Stimulated activated CD4-positive, alpha-beta T cell treated with anti-CD3 and anti-CD28 coated beads, Interleukin-4, amount 100 ng/mL, for 4 hours (primary cell): ENCODE measurements at places on chromosomes 6 and 20.

DNA sequence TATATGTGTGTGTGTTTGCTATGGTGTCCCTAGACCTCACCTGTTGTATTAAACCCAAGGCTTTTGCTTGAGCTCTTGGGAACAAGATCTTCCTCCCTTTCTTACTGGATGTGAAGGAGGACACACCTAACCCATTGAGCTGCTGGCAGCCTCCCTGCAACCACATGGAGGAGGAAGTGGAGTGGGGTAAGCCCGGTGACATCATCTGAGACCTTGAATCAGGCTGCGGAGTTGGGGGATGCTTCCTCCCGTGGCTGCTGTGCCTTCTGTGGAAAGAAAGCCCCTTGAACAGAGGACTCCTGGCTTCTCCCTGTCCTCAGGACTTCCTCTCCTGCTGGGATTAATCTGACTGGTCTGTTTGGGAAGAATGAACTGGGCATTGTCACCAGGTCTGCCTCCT lies 3.3 kb downstream of the CST11 start:
- no peak for DNase-seq

DNA sequence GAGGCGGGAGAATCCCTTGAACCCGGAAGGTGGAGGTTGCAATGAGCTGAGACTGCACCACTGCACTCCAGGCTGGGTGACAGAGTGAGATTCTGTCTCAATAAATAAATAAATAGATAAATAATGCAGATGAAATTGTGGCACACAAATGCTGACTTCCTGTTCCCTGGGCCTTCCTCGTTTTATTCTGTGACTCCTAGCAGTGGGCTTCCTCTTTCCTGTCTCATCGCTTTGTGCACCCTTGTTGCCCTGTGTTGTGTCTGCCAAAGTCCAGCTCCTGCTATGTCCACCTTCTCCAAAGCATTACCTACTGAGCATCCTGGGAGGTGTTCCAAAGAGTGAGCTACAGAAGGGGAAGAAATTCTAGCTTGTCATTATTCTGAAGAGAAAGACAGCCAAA lies 100.2 kb upstream of the TIAM2 start:
- no peak for DNase-seq

GRCh38 chr6:168666170-168666569 lies 225.2 kb downstream of the SMOC2 start:
- no peak for DNase-seq

DNA sequence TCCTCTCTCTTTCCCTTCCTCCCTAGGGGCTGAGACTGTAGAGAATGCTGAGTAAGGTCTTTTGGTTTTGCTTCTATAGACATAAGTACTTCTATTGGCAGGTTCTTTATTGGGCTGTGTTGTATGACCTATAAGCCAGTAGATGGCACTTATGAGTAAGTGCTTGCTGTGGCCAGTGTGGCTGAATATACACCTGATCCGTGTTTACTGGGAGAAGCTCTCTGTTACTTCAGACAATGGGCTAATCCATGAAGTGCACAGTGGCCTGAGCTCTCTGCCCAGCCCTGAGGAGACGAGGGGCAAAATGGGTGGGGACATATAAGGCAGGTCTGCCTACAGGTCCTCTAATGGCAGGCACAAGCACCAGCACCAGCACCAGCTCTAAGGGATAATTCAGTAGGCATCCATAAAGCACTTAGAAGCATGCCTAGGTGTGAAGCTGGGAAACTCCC lies 610.3 kb downstream of the RNF144B start:
- DNase-seq = no peak

GRCh38 chr20:2800521-2801285 lies at the start of gene CPXM1:
TSS of gene CPXM1 (minus strand) at chr20:2800627. CDS start at chr20:2800572, 55 bp downstream.
- no peak for DNase-seq

DNA sequence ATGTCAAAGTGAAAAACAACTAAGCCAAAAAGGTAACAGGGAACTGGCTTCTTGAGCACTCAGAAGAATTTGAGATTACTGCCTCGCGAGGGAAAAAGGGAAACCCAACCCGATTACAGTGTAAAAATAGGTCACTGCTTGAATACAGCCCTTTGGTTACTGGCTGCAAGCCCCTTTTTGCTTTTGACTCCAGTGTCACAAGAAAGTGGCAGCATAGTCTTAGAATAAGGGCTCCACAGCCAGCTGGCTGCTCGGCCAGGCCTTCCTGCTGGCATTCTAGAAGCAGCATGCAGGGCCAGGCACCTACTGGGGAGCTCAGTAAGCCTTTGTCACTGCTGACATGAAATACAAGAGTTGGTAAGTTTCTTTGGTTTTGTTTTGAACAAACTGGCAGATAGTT lies 83.0 kb downstream of the ZHX3 start:
- no peak for DNase-seq

GRCh38 chr6:118709859-118710350 lies 58.5 kb upstream of the CEP85L start:
- peak; percentile 86 for DNase-seq

DNA sequence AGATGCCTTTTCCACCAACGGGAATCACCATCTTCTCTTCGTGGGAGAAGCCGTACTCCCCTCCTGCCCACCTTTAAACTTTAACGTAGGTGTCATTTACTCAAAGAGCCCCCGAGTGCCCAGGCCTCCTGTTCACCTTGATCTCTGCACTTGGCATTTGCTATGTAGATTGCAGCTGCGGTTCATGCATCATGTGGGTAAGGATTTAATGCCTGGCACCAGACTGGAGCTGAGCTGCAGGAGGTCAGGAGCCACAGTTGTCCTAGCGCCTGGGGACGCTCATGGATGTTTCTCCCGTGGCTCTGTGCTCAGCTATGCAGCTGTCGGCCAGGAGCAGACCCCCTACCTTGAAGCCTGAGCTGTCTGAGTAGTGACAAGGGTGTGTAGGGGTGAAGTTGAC lies 133.7 kb downstream of the CDH4 start:
- DNase-seq = no peak

- no peak for DNase-seq
These were observed 46.3 kb downstream of the UNC5CL start for GRCh38 chr6:40992746-40993145.
